SW480 (cell line): ENCODE measurements at places on chromosomes 7 and 10.
A peak's percentile ranks its signal among the peaks of the same experiment; 100 is the strongest.

DNA sequence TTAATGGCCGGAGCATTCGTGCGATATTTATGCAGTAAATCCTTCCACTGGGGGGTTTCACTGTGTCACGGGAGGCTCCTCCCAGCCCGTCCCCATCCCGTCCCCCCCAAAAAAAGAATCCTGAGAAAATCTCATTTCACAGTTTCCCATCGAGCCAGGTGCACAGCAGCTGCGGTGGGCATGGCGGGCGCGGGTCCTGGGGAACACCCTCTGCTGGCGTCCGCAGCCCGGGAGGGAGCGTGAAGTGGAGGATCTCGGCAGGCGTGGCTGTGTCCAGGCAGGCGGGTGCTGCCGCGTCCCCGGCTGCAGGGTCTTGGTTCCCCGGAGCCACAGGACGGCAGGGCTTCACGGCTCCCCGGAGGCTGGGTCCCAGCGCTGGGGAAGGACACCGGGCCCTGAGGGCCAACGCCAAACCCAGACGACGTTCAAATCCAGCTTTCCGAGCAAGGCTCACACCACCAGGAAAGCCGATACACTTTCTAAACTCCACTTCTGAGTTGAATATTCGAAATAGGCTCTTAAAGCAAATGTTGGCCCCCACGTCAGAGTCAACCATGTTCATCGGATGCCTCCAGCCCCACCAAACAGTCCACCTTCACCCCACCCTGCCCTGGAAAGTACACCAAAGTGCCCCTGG is 55.7 kb downstream of the PDGFA start:
- DNase-seq = no peak

DNA sequence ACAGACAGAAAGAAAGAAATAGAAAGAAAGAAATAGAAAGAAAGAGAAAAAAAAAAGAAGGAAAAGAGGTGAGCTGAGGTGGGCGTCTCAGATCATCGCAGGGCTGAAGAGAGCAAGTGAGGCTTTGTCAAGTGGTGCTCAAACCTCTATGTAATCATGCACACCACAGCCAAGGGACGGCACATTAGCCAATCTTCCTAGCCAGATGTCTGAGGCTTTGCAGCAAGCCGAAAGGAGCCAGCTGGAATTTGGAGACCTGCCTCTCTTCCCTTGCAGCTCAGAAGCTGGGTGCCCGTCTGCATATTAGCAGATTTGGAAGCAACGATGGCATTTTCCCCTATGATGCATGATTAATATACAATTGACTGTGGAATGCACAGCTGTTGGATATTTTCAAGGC is 52.5 kb downstream of the ADRA2A start:
- DNase-seq = no peak

GRCh38 chr10:56028298-56029132 is 332.5 kb downstream of the ZWINT start:
- DNase-seq = no peak

GRCh38 chr10:84159076-84159685 is 14.4 kb upstream of the GPR15LG start:
- peak; percentile 12 for DNase-seq

DNA sequence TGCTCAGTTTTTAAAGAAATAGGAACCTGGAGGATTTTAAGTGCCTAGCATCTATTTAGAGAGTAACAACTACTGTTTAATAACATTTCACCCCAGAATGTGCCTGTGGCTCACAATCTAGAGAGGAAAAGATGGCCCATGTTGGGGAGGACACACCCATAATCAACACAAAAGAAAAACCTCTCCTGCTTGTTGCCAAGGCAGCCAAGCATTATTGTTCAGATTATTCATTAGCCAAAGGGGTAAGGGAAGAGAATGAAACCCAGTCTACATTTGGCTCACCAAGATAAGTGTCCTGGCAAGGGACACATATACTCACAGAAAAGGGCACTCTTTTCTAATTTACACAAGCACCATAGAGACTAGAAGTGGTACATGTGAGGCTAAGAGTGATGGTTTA is 17.7 kb upstream of the IFIT1B start:
- DNase-seq = peak; percentile 9

GRCh38 chr7:25329815-25330214 is 101.5 kb upstream of the NPVF start:
- DNase-seq = peak; percentile 18

DNA sequence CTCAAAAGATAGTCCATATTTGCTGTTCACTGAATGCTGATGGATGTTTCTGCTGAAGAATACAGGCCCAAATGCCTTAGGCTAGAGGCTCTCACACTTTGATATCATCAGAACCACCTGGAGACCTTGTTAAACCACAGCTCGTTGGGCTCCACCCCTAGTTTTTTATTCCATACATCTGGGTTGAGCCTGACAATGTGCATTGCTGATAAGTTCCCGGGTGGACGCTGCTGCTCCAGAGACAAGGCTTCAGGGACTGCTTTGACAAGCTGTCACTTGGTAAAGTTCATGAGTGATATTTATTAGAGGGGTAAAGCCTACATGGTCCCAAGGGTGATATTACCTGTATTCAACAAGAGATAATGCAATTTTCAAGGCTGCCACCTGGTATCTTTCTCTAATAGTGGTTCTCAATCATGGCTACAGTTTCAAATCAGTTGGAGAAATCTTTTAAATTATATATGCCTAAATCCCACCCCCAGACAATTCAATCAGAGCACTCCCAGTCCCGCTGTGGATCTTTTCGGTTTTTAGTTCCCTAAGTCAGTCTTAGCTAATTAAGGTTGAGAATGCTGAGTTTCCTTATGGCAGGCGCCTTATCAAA is 107.1 kb upstream of the GSDME start:
- no peak for DNase-seq

- DNase-seq = no peak
Observed at GRCh38 chr7:74028321-74028838, 407 bp downstream of the ELN start.

DNA sequence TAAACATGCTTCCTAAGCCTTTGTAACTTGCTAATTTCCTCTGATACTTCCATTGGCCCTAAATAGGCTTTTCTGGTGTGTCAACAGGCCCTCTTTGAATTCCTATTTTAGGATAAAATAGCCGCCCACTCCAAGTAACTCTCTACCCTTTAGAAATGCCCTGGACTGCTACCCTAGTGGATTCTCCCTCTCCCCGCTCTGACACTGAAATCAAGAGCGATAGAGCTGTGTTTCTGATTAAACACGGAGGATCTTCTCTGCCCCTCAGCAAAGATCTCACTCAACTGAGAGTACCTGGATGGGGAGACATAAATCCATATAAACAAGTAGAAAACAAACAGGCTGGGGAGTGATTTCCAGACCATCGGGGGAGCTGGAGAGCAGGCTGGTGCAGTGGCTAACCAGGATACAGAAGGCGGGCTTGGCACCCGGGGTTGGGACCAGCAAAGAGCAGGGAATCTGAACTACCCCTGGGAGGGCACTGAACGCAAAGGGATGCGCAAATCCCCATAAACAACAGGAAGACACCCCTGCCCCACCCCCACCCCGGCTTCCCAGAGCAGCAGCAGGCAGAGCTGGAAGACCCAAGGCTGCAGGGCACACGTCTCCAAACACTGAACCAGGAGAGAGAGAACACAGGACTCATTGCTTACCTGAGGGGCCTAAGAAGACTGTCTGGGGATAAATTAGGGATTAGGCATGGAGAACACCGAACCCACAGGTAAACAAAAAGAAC is 2.5 kb downstream of the ASB13 start:
- DNase-seq = no peak

DNA sequence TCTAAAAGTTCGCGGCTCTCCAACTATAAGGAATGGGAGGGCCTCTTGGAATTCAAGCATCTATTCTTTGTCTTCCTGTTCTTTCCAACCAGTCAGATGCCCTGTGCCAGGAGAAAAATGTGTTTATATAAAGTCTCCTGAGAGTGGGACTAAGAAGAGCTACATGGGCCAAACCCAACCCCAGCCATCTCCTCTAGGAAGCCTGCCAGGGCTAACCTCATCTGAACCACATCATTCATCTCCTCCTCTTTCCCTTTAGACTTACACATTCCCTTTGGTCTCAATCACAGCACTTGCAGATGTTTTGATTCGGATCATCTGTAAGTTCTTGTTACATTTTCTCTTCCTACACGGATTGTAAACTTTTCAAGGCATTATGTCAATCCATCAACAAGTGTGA is 62.6 kb downstream of the DOCK4 start:
- DNase-seq = no peak

DNA sequence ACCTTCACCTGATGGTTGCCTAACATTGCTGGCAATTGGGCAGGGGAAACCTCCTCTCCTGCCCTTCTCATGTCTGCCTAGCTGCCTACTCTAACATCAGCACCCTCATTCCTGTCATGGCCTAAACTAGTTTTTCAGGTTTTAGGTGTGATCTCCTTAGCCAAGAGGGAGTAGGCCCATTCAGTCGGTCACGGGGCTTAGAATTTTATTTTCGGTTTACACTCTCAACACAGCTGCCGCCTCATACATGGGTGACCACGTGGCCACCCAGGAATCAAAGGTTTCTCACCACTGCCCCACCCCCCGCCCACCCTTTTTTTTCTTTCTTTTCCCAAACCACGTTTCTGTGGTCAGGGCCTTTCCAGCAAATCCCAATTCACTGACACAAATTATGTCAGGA is 97.2 kb downstream of the RALA start:
- DNase-seq = peak; percentile 91

GRCh38 chr7:116139807-116140206 is 70.5 kb upstream of the TES start:
- no peak for DNase-seq
